ENCODE measurements at places on chromosomes 7 and 10.

- no peak for DNase-seq
These were observed 18.7 kb downstream of the RTKN2 start for GRCh38 chr10:62249957-62250356.

- DNase-seq, result peak; percentile 52
These were observed at the start of gene SUN1 for GRCh38 chr7:832167-832967. SUN1 (plus strand) TSS chr7:832476; CDS start chr7:832525, 49 bp downstream.

DNA sequence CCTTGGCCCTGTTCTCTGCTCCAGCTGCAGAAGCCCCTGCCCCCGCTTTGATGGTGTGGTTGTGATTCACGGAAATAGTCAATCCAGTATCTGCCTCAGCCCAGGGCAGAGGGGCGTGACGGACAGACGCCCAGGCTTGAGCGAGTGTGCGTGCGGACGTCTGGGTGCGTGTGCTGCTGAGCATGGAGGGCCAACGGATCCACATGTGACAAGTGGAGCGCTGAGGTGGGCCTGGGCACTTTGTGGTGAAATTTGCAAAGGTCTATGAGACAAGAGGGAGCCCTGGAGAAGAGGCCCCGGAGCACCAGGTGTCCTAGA lies 94.4 kb downstream of the WDR37 start:
- DNase-seq, result no peak

DNA sequence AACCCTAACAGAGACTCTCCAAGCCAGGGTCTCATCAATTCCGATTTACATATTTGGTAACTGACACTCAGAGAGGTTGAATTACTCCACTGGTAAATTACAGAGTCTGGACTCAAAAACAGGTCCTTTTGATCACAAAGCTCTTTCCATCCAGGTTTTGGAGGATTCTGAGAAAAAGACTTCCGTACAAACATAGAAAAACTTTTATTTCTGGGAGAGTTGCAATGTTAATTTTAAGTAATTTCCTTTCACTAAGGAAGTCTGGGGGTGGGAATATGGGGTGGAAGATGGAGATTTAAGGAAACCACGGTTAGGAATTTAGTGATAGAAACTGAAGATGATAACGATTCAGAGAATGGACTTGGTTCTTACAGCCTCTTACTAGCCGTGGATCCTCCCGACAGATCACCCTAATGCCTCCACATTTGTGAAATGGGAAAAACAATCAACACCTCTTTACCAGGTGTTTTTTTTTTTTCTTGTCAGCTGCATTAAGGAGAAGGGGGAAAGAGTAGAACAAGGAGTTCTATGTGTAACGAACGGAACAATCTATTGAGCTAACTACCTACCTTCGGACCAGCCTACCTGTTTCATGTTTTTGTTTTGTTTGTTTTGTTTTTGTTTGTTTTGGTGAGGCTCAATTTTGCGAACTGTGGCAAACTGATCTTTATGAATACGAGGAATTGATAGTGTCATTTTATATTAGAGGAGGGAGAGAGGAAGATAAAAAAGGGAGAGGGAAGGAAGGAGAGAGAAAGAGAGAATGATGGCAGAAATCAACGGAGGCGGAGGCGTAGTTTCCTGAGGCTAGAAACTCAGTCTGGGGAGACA lies 1.7 kb upstream of the RBM20 start:
- no peak for DNase-seq

DNA sequence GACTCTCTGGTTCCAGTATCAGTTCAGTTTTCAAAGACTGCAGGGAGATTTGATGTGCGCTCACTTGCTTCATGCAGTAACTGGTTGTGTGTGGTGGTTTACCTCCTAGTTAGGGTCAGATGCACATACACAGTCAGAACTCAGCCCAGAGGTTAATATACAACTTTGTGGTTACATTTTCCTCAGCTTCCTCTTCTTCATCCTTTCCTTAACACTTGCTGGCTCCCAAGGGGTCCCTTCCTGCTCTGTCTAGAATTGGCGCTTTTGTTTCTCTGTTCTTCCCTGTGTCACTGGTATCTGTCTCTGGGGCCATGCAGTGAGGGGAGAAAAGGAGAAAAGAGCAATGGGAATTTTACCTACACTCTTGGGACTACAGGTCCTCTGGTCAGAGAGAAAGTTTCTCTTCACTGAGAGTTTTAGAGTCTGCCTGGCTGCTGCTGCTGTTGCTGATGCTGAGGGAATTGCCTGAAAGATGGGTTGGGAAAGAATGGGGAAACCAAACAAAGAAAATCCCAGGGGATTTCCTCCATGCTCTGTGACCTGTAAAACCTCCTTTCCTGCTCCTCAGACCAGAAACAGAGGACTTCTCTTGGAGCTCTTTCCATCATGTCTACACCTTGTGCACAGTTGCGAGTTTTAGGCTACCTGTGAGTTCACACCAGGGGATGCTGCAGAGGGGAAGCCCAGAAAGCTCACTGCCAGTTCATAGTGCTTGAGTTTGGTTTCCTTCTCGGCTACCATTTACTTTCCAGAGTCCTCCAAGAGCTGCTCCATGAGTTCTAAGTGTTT lies 74.6 kb downstream of the WDFY4 start:
- no peak for DNase-seq

DNA sequence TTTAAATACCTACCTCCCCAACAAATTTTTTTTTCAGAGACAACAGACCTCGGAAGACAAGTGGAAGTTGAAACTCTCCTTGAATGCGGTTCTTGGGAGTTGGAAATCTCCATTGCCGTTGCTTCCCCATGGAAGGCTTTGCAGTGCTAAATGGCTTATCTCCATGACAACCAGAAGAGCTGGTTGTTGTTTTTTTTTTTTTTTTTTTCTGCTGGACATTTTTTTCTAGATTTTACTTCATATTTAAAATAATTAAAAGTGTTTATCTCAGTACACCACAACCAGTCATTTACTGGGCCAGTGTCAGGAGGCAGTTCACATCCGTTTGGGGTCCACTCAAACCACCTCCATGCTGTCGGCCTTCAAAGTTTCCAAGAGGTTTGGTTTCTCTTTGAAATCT lies 348.5 kb upstream of the PRKCQ start:
- DNase-seq, result no peak

DNA sequence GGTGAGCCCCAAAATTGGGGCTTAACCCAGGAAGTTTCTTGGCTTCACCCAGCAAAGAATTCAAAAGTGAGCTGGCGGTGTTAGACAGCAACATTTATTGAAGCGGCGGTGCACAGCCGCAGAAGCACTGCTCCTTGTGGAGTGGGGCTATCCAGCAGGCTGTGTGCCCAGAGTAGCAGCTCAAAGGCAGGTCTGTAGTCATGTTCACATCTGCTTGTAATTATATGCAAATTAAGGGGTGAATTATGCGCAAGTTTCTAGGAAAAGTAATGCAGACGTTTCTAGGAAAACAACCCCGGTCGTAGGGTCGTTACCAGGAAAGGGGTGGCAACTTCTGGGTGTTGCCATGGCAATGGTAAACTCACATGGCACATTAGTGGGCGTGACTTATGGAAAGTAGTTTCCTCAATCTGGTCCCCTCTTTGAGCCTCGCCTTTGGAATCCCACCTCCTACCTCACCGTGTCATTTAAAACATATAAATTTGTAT lies 13.7 kb upstream of the KBTBD2 start:
- peak; percentile 48 for DNase-seq

DNA sequence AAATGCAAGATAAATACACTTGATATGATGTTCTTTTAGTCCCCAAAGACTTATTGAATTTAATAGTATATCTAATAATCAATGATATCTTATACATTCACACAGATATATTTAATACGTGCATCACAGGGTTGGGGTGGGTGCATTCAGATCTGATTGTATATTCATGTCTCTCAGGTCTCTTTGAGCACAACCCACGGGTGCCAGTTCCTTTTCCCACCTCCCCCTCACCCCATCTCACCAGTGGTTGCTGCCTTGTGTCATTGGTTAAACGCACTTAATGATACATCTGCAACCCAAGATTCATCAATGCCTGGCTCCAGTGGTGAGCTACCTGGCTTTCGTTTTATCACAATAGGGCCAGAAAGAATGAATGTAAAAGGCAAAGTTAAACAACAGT lies 6.2 kb downstream of the LRIT1 start:
- no peak for DNase-seq

DNA sequence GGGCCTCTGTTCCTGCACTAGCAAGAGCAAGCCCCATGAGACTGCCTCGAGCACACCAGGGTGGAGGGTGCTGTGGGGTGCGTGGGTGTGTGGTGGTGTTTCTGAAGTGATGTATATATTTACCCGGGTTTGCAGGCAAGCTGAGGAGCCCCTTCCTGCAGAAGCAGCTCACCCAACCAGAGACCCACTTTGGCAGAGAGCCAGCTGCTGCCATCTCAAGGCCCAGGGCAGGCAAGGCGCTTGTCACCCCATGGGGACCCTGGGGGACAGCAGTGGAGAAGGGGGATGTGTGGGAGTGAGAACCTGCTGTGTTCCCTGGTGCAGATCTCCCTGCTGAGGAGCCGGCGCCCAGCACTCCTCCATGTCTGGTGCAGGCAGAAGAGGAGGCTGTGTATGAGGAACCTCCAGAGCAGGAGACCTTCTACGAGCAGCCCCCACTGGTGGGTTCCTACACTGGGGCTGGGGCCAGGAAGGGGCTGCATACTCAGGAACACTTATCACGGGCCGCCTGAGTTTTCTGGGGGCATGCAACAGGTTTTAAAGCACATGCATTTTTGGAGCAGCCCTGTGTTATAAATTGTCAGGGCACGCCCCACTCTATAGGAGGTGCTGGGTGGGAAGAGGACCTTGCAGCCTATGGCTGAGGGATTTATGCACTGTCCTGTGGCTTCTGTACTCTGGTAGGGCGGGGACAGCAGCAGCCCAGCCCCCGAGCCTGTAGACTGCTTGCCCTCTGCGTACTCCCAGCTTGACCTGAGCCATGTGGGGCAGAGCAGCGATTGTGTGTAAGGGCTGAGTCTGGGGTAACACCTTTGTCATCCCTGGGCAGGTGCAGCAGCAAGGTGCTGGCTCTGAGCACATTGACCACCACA lies 5.9 kb downstream of the PGAM2 start:
- DNase-seq, result no peak

- no peak for DNase-seq
These were observed 112.1 kb downstream of the SGMS1 start for GRCh38 chr10:50511492-50512213.

GRCh38 chr7:122143376-122143750 lies 686 bp downstream of the AASS start:
- peak; percentile 2 for DNase-seq

DNA sequence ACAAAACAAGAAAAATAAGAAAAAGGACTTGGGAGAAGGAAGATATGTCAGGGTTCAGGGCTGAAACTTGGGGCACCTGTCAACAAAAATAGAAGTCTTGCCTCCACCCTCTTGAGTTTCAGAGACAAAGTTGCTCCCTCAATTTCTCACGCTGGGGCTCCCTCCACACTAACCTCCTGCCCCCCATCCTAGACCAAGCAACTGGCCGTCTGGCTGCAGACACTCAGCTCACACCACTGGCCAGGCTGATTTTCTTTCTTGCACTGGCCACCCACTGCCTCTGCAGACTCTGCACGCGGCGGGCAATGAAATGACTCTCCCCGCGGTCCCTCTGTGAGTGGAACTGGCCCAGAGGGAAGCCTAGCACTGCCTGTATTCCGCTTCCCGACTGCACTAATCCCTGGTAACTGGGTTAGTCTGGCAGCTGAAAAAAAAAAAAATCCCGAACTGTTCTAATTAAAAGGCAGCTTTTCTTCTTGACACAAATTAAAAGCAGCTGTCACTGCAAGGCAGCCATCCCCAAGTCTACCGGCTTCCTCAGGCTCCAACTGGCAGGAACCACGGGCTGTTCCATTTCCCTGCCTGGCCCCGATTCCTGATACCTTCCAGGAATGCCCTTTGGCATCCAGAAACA lies 83.5 kb downstream of the SPDYE5 start:
- DNase-seq, result no peak

- DNase-seq, result peak; percentile 39
These were observed 311.7 kb downstream of the GATA3 start for GRCh38 chr10:8365935-8366911.

DNA sequence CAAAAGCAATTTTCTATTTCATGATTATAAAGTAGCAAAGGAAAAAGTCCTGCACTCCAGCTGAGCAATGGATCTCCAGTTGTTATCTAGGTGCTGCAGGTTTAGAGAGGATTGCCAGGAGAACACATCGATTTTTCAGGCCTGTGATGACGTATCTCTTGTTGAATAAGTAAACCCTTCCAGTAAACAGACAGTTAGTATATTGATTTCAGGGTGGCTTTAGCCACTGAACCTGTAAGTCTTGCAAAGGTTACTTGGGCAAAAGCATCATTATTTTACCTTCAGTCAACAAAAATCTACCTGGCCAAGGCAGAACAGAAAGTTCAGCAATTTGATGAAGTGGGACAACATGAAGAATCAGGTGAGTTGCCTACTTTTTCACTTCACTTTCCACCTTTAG lies 12.3 kb downstream of the EGFR start:
- DNase-seq, result no peak

GRCh38 chr10:36817898-36818297 lies 307.5 kb upstream of the ANKRD30A start:
- no peak for DNase-seq

- peak; percentile 24 for DNase-seq
These were observed 63.9 kb downstream of the TMEM209 start for GRCh38 chr7:130141161-130141883.

- no peak for DNase-seq
These were observed 818 bp downstream of the DLD start for GRCh38 chr7:107891636-107892366.

DNA sequence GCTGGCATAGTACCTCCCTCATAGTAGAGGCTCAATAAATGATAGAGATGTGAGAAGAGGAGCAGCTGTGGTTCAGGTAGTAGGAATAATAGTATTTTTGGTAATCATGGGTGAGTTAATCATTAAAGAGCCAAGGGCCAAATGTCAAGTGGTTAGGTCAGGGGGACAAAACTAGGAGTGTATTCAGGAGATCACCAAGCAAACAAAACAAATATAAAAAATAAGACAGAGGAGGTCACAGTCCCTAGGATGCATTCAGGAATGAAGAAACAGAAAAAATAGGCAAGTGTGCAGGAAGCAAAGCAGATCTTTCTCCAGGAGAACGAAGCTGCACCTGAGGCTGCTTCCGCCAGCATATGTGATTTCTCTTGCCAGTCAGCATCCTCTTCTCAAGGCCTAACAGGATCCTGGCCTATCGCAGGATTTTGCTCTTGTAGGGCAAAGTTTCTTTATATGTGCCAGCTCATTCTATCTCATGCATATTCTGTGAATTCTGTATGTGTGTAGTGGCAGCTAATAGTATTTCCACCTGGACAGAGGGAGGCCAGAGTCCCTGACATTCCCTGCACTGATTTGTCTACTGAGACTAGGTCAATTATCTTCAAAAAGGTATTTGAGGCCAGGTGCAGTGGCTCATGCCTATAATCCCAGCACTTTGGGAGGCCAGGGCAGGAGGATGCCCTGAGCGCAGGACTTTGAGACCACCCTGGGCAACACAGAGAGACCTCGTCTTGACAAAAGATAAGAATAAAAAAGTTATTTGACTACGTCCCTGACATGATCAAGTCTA lies 82.7 kb downstream of the AKR1D1 start:
- DNase-seq, result no peak

Data from stimulated activated CD4-positive, alpha-beta T cell treated with anti-CD3 and anti-CD28 coated beads, Interleukin-12 subunit alpha, Interleukin-12 subunit beta, amount 100 ng/mL, for 24 hours (primary cell).